ENCODE measurements at places on chromosomes 4 and X. TPM values are rescaled to one million over a fixed set of nuclear protein-coding genes. Genes with fewer than 3 reads are reported as not detected.

DNA sequence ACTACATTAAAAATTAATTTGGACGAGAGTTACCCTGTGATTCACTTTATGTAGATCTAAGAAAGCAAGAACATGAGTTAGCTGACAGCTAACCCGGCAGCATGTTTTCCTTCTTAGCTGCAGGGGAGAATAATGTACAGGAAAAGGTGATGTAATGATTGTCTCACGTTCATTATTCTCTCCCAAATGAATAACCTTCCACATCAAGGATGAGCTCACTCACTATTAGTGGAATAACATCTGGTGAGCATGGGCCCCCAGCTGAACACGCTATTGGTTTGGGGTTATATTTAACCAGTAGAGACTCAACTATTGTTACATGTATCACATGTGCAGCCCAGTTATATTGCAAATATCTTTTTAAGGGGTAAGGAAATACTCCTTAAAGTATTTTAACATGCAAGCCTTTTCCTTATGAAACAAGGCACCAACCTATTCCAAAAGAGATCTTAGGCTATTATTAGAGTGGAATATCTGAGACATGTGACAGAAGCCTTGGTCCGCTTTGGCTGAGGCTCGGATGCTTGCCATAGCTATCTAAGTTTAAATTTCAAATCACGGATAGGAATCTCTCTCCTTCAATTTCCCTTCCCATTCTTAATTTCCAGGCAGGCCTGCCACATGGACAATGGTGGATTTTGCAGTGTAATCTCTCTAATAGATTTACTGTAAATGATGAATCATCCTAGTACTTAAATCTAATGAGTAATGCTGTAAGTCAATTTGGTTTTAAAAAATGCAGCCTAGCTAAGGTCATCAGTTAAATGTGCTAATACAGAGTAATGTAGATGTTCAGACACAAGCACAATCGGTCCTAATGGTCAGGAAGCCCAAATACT, 99.0 kb upstream of the OTUD4 start:
- no peaks in the 10 kb centered on the region for H3K27me3 ChIP-seq
- no peak for DNase-seq
- H3K4me3 ChIP-seq: no peak overlapping the region
- H3K4me1 ChIP-seq: no peaks in the 10 kb centered on the region
- H3K36me3 ChIP-seq: no peaks in the 10 kb centered on the region

- no peak overlapping the region for H3K4me3 ChIP-seq
- H3K27me3 ChIP-seq: no peaks in the 10 kb centered on the region
- DNase-seq: peak; percentile 26
- H3K36me3 ChIP-seq: no peaks in the 10 kb centered on the region
- peaks cover 11% of the 10 kb centered on the region for H3K4me1 ChIP-seq
Measured at GRCh38 chr4:7397206-7398103, 37.3 kb downstream of the PSAPL1 start.

GRCh38 chrX:148928811-148929210, 428.4 kb downstream of the AFF2 start:
- no peaks in the 10 kb centered on the region for H3K4me1 ChIP-seq
- no peak for DNase-seq
- H3K27me3 ChIP-seq: no peaks in the 10 kb centered on the region
- no peaks in the 10 kb centered on the region for H3K36me3 ChIP-seq
- H3K4me3 ChIP-seq: no peak overlapping the region

DNA sequence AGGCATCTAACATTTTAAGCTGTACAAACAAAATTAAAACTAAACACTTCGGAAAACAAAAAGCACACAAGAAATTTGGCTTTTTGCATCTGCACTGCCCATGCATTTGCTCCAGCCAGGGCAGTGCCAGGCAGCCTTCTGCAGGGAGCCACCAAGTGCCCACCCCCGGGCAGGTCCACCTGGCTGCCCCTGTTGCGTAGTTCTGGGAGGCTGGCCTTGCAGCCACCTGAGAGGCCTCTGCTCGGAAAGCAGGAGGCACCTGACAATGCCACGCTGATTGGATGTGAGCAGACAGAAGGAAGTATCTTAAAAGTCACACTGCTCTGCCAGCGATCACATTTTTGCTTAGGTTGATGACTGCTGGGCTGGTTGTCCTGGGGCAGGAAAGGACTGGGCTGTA, 3.5 kb downstream of the TMEM271 start:
- no peak overlapping the region for H3K4me3 ChIP-seq
- no peaks in the 10 kb centered on the region for H3K36me3 ChIP-seq
- H3K27me3 ChIP-seq: peaks cover 52% of the 10 kb centered on the region
- H3K4me1 ChIP-seq: no peaks in the 10 kb centered on the region
- no peak overlapping the region for H3K27ac ChIP-seq

DNA sequence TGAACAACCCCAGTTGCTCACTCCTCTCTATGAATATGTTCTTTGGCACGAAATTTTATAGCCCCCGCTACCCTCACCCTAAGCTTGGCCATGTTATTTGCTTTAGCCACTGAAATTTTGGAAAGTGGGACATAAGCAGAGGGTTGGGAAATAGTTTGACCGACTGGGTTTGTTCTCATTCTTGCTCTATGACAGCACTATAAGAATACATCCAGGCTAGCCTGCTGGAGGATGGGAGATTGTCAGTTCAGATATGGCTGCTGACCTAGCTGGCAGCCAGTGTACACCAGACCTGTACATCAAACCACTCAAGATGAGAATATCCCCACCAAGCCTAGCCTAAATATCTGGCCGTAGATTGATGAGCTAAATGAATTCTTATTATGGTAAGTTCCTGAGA, 298.1 kb downstream of the PDGFC start:
- no peaks in the 10 kb centered on the region for H3K27me3 ChIP-seq
- H3K4me3 ChIP-seq: no peak overlapping the region
- DNase-seq: no peak
- no peaks in the 10 kb centered on the region for H3K4me1 ChIP-seq
- H3K36me3 ChIP-seq: no peaks in the 10 kb centered on the region
- H3K27ac ChIP-seq: no peak overlapping the region

RTL5 gene
- total RNA-seq: 9.9 TPM

MRPS18C gene
- 40.8 TPM for total RNA-seq

G3BP2 gene
- total RNA-seq: 101 TPM

Measured in lower lobe of right lung (tissue), 2 donors.